ENCODE measurements at places on chromosomes 1 and 21.

DNA sequence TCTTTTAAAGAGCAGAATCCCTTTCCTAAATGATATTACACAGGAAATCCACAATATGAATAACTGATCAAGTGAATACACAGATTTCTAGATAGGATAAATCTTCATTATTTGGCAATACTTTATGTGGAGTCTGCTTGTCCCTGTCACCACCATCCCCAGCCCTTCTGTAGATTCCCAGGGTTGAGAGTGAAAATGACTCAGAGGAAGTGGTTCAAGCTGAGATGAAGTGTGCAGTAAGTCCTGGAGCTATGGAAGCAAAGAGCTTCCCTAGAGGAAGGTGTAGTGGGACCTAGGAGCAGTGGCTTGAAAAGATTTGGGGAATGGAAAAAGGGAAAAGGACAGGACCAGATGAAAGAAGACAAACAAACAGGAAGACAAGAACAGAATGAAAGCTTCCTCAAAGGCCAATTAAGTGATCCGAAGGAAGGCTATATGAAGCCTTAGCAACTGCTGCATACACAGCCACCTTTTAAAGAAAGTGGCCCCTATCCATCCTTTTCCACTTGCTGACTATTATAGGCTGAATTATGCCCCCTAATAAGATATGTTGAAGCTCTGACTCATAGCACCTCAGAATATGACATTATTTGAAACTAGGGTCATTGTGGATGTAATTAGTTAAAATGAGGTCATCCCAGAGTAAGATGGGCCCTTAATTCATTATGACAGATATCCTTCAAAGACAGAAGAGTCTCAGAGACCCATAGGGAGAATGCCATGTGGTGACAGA, 96.5 kb upstream of the CAMK1G start:
- peak; percentile 5 for DNase-seq

DNA sequence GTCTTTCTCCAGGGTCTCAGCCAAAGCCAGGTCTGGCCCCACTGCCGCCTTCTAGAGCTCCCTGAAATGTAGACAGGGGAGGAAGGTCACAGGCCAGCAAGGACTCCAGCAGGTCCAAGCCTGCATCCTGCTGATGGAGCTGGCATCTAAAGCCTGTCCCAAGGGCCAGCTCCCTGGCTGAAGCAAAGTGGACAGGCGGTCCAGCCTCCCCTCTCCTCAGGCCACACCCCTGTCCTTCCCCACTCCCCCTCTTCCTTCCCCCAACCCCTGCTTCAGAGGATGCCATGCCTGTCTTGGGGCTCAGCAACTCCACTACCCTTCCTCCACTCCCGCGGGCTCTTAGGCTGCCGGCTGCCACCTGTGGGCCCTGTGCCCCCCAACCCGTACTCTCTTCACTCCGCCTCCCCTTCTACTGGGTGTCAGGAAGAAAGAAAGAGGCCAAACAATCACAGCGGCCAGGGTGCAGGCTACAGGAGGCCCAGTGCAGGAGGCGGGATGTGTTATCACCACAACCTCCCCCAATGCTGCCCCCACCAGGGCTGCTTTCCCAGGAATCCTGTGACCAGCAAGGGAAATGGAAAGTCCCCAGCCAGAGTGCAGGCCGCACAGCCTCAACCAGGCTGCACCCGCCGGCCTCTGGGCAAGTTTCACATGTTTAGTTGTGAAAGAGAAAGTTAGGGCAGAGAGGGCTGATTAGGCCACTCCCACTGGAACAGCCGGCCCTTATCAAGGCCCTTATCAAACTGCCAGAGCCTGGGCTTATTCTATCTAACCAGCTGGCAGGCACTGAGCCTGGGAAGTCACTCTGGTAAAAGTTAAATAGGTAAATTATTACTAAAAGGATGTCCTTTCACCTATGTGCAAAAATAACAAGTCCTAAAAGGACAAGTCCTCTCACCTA, 34.1 kb downstream of the ACOT7 start:
- peak; percentile 12 for DNase-seq

- DNase-seq, result peak; percentile 36
Observed at GRCh38 chr1:173429471-173430402, 47.4 kb upstream of the PRDX6 start.

DNA sequence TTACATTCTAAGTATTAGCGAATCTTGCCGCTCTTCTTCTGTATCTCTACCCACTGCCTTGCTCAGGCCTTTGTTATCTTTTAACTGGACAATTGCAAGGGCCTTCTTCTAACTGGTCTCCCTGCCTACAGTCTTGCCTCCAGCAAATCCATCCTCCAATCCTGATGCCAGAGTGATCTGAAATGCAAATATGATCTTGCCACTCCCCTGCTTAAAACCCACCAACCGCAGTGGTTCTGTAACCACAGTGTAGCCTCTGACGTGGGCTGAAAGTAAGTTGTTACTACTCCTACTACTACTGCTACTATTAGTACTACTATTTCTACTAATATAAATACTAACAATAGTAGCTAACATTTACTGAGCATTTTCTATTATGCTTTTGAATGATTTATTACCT, 12.4 kb downstream of the MOV10 start:
- no peak for DNase-seq

GRCh38 chr1:79531790-79532189, 525.3 kb upstream of the ADGRL4 start:
- no peak for DNase-seq

- no peak for DNase-seq
Observed at GRCh38 chr1:107840725-107841124, 124.3 kb downstream of the VAV3 start.

Data from kidney glomerular epithelial cell (primary cell).